ENCODE measurements at places on chromosomes 7 and 10.
A peak's percentile ranks its signal among the peaks of the same experiment; 100 is the strongest.

DNA sequence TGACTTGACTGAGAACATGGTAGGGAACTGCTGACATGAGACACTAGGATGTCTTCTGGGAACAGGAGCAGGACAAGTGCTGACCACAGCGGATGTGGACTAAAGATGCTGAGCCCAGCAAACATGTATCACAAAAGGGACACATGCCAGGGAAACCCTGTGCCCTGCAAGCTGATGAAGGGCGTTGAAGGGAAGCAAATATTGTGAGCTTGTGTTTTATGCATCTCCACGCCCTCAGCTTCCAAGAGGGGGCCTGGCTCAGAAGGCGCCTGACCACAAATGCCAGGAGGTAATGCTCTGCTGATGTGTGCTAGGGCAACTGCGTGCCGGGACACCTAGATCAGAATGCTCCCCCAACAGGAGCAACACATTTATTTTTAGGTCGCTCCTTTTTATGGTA is 207.3 kb downstream of the CXCL12 start:
- DNase-seq, result no peak

- no peak for DNase-seq
Observed at GRCh38 chr7:54802841-54803240, 43.8 kb upstream of the SEC61G start.

- DNase-seq, result no peak
Observed at GRCh38 chr10:811379-812175, 119.9 kb downstream of the LARP4B start.

GRCh38 chr7:55133630-55134358 is 115.0 kb downstream of the EGFR start:
- no peak for DNase-seq

GRCh38 chr7:73972614-73973013 is 55.4 kb upstream of the ELN start:
- DNase-seq, result no peak

DNA sequence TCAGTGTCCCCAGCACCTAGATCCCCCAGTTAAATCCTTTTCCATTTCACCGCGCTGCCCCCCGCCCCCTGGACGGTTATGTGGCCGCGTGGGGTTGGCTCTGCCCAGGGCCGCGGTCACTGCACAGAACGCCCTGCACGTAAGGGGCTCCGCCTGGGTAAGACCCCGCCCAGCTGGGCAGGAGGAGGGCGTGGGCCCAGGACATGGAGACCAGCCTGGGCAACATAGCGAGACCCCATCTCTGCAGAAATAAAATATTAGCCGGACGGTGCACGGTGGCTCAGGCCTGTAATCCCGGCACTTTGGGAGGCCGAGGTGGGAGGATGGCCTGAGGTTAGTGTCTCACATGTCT is 650 bp upstream of the ZFAND2A start:
- no peak for DNase-seq

GRCh38 chr7:143460271-143460979 is 17.2 kb downstream of the TAS2R60 start:
- no peak for DNase-seq

- DNase-seq, result no peak
Observed at GRCh38 chr10:78906734-78907390, 161.9 kb upstream of the ZMIZ1 start.

GRCh38 chr10:75525067-75525466 is 93.6 kb downstream of the LRMDA start:
- DNase-seq, result no peak

DNA sequence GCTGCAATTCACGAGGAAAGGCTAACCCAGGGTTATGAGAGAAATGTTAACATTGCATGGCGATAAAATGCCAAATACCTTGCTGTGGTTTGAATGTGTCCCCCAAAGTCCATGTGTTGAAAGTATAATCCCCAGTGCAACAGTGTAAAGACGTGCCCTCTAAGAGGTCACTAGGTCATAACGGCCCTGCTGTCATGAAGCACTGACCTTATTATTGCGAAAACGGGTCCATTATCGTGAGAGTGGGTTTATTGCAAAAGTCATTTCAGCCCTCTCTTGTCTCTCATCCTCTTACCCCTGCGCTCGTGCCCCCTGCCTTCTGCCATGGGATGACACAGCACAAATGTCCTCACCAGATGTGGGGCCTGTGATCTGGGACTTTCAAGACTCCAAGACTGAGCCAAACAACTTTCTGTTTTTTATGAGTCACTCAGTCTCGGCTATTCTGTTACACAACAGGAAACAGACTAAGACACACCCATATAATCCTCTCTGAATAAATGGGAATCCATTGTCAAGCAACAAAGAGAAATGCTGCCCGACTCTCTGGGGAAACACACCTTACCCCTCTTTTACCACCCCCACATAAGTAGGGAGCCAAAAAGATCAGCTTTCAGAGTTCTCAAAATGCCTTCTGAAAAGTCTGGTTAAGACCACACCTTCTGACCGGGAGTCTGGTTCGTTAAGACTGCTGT is 73.1 kb upstream of the UCN3 start:
- DNase-seq, result peak; percentile 77

DNA sequence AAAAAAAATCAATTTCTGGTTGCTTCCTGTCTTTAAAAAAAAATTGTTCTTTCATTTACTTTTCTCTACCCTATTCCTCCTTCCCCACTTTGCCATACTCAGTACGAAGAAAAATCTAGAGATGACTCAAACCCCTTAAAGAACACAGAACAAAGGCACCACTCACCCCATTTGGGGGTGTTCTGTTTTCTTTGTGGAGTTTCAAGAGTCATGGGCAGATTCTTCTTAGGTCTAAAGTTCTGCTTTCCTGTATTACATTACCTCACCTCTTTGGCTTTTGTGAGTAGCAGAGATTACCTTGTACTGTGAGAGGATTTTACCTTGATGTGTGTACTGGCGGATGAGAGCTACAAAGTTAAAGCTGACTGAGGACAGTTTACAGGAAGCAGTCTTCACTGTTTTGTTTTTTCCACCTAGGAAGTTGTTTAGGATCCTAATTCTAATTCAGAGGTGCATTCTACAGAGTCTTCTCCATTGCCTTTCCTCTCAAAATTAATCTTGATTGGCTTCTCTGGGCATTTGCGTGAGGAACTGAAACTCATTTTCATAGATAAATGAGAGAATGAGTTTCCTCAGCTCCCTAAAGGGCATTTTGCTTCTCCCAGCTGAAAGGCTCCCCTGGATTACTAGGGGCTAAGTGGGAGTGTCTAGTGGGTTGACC is 20.7 kb downstream of the AVL9 start:
- no peak for DNase-seq

GRCh38 chr10:125990974-125991373 is 94.6 kb downstream of the FANK1 start:
- DNase-seq, result no peak

GRCh38 chr7:40866601-40867000 is 731.8 kb downstream of the SUGCT start:
- no peak for DNase-seq

GRCh38 chr7:96021568-96021967 is 249.2 kb downstream of the DYNC1I1 start:
- DNase-seq, result no peak

DNA sequence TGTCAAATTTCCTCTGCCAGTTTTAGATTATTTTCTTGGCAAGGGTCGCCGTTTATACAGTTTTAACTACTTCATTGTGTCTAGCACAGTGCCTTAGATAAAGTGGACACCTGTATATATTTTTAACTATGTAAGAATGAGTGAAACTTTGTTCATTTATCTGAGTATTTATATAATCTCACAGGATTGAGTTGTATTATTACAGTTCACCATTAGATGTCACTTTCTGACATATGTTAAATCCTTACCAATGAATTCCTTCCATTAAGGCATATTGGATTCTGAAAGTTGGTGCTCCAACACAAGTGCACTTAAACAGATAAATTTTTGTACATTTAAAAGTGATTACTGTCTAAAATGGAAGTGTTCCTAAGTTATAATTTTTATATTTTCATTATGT is 43.0 kb downstream of the ZMYND11 start:
- DNase-seq, result peak; percentile 22

- no peak for DNase-seq
Observed at GRCh38 chr10:48472501-48473069, 132.3 kb downstream of the ARHGAP22 start.

DNA sequence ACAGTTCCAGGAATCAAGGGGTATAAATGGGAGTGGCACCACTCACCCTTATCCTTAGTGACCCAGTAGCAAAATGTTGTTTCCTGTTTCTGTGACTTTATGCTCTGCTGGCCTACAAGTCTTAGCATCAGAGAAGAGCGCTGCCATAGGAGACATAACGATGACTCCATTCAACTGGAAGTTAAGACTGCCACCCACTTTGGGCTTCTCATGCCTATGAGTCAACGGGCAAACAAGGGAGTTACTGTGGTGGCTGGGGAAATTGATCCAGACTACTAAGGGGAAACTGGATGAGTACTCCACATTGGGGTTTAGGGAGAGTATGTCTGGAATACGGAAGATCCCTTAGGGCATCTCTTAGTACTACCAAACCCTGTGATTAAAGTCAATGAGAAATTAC is 40.6 kb upstream of the PIK3CG start:
- no peak for DNase-seq

DNA sequence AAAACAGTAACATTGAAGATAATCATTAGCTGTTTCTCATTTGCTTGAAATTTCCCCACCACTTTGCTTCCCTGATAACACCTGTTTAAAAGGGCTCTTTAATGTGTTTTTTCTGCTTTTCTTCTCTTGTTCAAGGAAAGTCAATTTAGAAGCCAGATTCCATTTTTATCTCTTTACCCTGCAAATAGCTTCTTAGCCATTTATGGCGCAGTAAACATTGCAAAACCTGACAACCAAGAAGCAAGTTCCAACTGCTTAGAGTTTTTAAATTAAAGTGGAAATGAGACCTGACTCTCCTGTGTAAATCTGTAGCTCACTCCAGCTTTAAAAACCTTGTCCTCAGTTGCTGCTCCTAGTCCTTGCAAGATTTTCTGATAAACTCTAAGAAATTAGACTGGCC is 30.1 kb downstream of the SGPL1 start:
- no peak for DNase-seq

GRCh38 chr7:5704534-5704922 is 76.9 kb downstream of the RNF216 start:
- DNase-seq, result peak; percentile 84

DNA sequence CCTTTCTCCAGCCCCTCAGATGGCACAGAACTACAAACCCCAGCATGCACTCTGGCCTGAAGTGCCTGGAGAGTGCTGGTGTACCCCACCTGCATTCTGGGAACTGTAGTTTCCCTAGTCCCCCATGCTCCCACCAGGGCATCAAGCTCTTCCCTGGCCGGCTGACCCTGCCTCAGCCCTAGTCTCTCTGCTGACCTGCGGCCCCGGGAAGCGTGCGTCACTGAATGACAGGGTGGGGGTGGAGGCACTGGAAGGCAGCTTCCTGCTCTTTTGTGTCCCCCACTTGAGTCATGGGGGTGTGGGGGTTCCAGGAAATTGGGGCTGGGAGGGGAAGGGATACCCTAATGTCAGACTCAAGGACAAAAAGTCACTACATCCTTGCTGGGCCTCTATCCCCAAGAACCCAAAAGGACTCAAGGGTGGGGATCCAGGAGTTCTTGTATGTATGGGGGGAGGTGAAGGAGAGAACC is 2.1 kb downstream of the NOS3 start:
- peak; percentile 41 for DNase-seq

DNA sequence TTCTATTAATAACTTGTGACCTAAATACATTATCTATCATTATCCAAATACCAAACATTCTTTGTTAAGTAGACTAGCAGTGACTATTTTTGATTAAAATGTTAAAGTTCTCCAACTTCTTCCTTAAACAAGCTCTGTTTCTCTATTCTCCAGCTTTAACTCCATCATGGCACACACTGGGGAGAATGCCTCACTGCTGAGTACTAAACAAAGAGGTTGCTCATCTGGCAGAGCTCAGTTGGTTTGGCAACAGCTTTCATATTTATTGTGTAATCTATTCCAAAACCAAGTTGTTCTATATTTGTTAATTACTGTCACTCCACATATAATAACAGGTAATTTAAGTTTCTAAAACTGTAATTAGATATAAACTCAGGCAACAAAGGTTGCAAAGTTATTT is 89.6 kb downstream of the USP6NL start:
- DNase-seq, result no peak

DNA sequence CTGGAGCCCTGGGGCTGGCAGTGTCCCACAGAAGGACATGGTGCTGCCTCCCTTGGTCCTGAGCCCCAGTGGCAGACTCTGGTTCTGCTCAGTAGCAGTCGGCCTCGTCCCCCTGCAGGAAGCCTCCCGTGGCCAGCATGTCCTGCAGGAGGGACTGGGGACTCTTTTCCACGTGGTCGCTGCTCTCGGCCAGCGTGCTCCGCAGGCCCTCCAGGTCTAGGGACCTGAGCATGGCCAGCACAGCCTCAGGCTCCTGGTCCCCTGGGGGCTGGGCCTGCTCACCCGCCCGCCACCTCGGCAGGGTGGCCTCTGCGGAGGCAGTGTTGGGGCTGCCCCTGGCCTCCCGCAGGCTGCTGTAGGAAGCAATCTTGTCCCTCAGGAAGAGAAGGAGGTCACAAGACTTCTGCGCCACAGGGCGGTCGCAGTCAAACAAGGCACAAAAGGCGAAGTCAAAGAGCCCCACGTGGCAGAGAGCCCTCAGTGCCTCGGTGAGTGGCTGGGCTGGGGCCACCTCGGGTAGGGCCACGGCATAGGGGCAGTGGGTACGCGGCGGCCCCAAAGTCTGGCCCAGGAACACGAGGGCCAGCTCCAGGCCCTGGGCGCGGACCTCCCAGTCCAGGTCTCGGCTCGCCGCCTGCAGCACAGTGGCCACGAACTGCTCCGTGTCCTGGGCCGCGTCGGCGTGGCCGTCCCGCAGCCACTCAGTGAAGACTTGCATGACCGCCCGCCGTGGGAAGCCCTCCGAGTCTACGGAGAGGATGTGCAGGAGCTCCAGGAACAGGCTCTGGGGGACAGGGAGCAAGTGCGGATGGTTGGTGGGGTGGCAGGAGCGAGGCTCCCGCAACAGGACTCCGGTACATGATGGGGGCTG is 17.1 kb downstream of the BRAT1 start:
- no peak for DNase-seq

GRCh38 chr7:148914208-148914777 is 30.2 kb upstream of the EZH2 start:
- no peak for DNase-seq

DNA sequence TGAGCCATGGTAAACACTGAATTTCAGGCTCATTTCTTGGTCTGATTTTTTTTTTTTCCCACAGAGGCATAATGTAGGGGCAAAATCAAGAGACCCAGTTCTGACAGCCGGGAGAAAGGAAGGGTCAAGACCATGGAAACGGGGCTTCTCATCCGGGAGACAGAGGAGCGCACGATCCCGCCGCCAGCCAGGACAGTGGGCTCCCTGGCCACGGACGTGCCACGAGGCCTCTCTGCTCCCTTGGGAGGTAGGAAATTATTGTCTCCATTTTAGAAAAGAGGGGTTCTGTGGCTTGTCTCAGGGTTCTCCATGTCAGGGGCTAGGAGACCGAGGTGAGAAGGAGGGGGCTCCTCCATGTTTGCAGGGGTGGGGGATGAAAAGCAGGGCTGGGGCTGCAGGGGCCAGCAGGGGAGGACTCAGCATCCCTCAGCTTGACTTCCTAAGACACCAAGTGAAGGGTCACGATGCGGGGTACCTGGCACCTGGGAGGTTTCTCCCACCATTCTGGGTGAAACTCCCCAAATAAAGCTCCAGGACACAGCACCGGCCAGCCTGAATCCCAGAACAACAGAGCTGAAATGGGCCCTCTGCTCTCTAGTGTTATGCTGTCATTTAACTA is 37.6 kb downstream of the PPIF start:
- no peak for DNase-seq

- DNase-seq, result no peak
Observed at GRCh38 chr7:137684776-137685175, 162.0 kb downstream of the DGKI start.

Data from CD4-positive, alpha-beta T cell treated with Interleukin-21 for 1 hour (primary cell).